ENCODE measurements at places on chromosomes 12 and 14.

- no peak for DNase-seq
These were observed 2.0 kb downstream of the RAP1B start for GRCh38 chr12:68612697-68613096.

- no peak for DNase-seq
These were observed 54.0 kb downstream of the PRIMA1 start for GRCh38 chr14:93734086-93734822.

DNA sequence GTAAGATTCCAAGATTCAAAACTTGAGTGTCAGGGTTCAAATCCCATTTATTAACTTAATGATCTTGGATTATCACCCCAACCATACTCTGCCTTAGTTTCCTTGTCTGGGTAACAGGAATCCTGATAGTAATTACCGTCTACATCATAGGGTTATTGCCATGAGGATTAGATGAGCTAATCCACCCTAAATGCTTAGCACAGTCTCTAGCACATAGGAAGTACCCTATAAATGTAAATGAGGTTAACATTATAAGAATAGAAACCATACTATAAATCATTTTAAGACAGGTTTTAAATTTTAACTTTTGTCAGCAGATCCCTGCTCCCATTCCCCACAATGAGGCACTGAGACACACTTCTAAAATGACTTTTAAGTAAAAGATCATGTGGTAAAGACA, 36.5 kb downstream of the DBX2 start:
- no peak for DNase-seq

- no peak for DNase-seq
These were observed 36.2 kb upstream of the MEG3 start for GRCh38 chr14:100789460-100790417.

DNA sequence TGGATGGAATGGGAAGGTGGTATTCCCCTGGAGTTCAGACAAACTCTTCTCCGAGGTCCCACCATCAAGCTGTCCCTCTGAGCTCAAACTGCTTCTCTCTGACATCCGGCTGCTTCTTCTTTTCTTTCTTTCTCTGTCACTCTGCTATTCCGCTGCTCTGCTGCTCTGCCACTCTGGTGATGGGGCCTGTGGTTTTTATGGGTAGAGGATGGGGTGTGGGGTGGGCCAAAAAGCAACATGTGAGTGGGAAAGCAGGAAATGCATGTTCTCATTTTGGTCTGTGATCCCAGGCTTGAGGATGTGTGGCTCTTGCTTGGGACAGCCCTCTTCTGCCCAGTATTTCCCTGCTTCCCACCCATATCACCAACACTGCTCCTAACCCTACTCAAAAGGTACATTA, 30.6 kb downstream of the CLECL1 start:
- DNase-seq: peak; percentile 51

DNA sequence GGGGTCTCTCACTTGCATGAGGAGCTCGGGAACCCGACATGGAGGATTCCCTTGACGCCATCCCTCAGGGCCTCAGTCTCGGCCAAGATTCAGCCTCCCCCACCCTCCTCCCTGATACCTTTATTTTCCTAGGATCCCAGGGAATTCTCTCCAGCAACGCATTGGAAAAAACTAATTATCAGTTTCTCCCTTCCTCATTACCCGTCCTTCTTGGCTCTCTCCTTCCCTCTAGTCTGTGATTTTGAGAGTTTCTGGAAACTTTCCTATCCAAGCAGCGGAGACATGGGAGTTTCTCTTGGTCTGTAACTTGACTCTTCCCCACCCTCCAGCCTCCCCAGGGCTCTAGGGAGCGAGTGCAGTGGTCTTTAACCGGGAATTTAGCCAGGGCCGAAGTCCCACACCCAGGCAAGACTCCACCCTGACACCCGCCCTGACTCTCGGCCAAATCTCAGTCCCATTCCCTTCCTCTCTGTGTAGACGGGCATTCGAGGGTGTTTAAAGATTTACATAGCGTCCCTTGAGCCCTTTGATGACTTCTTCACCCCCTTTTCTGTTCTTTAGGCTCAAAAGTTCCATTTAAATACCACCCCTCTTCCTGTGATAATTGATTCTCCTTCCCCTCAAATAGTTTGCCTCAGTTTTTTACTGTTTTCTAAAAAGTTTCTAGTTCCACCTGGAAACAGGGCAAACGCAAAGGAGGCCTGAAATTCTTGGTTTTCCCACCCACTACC, 6.7 kb downstream of the HOXC5 start:
- DNase-seq: no peak

DNA sequence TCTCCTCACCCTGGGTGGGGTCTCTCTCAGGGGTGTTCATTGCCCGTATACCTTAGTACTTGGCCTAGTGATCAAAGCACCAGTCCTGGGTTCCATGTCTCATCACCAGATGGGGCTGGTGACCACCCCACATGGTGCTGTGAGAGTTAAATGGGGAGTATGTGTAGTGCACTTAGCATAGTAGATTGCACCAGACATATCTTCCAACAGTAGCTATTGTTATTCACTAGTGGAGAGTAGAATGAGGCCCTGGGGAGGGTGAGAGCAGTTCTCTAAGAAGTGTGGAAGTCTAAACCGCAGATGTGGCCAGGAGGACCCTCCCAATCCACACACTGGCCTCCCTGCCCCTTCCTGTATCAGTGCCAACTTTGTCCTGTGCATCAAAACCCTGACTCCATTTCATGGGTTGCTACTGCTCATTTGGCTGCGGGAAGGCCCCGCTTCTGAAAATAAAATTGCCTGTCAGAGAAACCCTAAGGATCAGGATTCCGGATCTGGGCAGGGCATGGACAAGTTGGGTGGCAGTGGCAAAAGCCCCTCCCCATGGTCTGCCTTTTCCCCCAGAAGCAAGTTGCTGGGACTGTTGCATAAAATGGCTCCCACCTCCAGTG, 4.4 kb downstream of the CD9 start:
- no peak for DNase-seq

DNA sequence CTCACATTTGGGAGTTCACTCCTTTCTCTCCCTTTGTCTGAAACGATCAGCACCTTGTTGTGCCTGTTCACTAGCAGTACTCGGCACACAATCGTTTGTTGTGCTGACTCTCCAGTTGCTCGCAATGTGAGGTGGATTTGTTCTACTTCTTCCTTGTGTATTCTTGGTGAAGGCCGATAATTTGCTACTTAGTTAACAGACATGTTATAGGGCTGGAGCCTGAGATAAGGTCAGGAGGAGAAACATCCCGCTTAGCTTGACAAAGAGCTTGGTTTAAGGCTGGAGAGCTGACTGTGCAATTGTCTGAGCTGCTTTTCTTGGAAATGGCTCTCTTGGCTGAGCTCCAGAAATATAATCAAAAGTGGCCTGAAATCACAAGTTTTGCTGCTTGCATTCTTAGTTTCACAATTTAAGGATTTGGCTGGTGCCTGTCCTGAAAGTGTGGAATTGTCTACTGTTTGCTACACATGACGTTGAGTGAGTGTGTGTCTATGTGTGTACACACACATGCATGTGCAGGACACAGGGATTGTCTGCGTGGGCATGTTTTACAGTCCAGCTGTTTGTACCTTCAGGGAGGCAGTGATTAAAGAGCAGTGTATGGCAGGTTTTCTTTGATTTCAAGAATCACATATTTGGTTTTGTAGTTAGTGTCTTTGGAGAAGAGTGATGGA, 77.7 kb downstream of the ARF6 start:
- no peak for DNase-seq

GRCh38 chr12:6608592-6609281, 1.6 kb upstream of the CHD4 start:
- no peak for DNase-seq

DNA sequence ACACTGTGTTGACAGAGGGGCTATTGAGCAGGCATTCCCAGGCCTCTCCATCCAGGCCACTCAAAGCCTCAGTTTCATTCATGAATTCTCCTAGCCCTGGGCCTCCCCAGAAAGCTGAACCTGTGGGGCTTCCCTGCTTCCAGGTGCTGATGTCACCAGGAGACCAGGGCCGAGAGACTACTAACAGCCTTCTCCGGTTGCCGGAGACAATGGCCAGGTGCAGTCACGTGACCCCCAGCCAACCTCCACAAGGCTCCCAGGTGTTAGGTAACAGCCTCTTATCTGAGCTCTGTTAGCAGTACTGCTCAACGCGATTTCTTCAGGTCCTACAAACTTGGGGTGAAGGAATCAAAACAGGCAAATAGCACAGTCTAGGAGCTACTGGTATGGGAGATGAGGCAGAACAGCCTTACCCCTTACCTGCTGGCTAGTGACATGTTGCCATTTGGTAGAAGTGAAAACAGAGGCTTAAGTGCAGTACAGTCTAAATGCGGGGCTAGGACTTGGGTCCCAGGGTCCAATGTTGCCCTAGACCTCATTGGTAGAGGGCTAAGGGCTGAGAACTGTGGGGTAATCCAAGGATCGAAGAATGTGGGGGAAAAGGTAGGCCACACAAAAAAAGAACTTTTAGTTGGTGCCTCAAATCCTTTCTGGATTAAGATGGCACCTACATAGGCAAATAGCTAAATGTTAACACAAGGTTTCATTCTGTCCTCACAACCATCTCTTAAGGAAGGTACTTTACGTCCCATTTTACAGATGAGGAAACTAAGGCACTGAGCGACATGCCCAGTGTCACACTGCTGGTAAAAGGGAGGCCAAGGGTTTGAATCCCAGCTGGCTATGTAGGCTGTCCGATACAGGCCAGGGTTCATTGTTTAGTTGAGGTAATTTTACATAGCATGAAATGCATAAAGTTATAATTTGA, 3.8 kb downstream of the CCDC88C start:
- DNase-seq: no peak
